ENCODE measurements at places on chromosomes 13 and 19.

DNA sequence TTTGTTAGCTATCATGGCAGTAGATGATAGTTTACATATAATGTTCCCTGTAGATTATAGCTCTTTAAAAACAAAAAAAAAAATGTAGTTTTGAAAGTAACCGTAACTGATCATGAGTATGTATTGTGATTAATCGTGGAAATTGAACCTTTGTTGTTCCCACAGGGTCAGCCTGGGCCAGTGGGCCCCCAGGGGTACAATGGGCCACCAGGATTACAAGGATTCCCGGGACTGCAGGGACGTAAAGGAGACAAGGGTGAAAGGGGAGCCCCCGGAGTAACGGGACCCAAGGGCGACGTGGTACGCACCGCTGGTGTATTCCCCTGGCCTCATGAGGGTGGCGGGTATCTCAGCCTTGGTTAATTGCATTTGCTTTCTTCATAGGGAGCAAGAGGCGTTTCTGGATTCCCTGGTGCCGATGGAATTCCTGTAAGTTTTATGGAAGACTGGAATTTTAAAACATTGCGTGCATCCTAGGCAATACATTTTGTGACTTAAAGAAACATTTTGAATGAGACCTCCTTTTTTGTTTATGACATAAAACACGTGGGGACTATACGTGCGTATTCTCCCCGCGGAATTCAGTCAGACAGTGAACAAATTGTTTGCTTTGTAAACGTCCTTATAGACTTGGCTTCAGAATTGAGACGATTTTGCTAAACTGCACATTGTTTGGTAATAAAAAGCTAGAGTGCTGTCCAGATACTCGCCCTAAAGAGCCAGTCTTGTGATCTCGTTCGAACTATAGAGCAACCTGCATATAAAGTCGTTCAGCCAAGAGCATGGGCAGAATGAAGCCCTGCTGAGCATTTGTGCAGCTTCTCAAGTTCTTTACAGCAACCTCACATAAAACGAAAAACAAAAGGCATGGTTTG, 117.7 kb downstream of the COL4A2 start:
- no peaks in the 10 kb centered on the region for H3K36me3 ChIP-seq
- DNase-seq = no peak
- no peak overlapping the region for H3K4me3 ChIP-seq
- H3K27me3 ChIP-seq = no peaks in the 10 kb centered on the region
- no peak overlapping the region for H3K27ac ChIP-seq
- no peaks in the 10 kb centered on the region for H3K4me1 ChIP-seq

- H3K36me3 ChIP-seq = no peaks in the 10 kb centered on the region
- no peaks in the 10 kb centered on the region for H3K4me1 ChIP-seq
- H3K27me3 ChIP-seq = no peaks in the 10 kb centered on the region
- no peak overlapping the region for H3K27ac ChIP-seq
- no peak overlapping the region for H3K4me3 ChIP-seq
These were observed 595 bp upstream of the GPR183 start for GRCh38 chr13:99307648-99308339.

- peaks cover 2% of the 10 kb centered on the region for H3K27me3 ChIP-seq
- H3K36me3 ChIP-seq = no peaks in the 10 kb centered on the region
- H3K4me3 ChIP-seq = peak overlapping the region; percentile 13
- no peaks in the 10 kb centered on the region for H3K4me1 ChIP-seq
These were observed 52.0 kb upstream of the ARGLU1 start for GRCh38 chr13:106619688-106620555.

GRCh38 chr13:106329941-106330340, 205.5 kb downstream of the EFNB2 start:
- no peak overlapping the region for H3K27ac ChIP-seq
- no peaks in the 10 kb centered on the region for H3K27me3 ChIP-seq
- DNase-seq = no peak
- H3K4me1 ChIP-seq = no peaks in the 10 kb centered on the region
- H3K36me3 ChIP-seq = no peaks in the 10 kb centered on the region

DNA sequence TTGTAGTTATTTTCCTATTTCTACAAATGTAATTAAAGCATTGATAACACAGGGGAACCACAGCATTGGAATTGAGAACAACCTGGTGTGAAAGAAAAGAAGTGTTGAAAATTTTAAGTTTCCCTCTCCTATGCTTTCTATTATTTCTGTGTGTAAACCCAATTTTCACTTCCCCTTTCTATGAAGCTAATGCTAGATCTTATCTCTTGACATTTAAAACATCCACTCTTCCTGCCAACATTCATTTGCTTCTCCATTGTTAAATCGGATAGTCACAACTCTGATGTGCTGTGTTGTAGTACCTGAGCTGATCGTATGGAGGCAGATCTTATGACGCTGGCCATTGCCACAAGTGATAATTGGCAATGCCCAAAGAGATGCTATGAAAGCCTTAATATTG, 203.0 kb downstream of the ITGBL1 start:
- no peaks in the 10 kb centered on the region for H3K27me3 ChIP-seq
- no peak overlapping the region for H3K27ac ChIP-seq
- H3K4me3 ChIP-seq = no peak overlapping the region
- DNase-seq = no peak
- H3K4me1 ChIP-seq = no peaks in the 10 kb centered on the region

DNA sequence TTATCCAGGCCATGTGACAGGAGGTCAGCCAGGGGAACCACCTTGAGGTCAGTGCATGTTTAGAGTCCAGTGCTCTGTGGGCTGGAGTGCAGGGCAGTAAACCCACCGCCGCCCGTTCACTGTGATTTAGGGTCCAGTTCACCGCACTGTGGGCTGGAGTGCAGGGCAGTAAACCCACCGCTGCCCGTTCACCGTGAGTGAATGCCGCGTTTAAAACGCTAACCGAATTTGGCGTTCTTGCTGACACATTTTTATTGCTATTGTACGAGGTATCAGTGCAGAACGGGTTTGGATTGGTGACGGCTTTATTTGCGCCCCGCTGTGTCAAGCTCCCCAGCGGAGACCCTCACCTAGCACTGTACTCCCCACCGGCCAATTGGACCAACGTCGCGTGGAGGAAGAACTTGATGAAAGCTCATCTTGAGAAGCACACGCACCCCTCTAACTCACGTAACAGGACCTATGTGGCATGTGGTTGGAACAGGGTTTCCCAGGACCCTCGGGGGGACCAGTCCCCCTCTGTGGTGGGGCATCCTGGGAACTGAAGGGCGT, 27.9 kb downstream of the C13orf46 start:
- H3K27me3 ChIP-seq = no peaks in the 10 kb centered on the region
- no peaks in the 10 kb centered on the region for H3K4me1 ChIP-seq

DNA sequence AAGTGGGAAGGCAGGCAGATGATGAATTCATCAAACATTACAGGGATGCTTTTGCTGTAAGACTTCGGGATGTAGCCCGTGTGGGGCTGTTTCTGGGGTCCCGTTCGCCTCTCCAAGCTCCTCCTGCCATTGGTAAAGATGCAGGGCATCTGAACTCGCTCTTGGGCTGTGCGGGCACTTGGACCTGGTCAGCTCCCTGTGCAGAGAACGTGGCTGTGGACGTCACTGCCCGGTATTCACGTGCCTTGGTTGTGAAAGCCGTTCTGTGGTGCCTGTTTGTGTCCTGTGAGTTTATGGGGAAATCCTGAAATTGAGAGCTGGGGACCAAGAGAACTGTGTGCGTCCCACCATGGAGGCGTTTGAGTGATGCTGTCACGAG, 5.4 kb downstream of the TFDP1 start:
- no peaks in the 10 kb centered on the region for H3K27me3 ChIP-seq
- H3K4me3 ChIP-seq = no peak overlapping the region
- H3K4me1 ChIP-seq = peaks cover 7% of the 10 kb centered on the region
- DNase-seq = no peak
- no peak overlapping the region for H3K27ac ChIP-seq
- H3K36me3 ChIP-seq = no peaks in the 10 kb centered on the region
